ENCODE measurements at places on chromosomes 5 and 9.
A peak's percentile ranks its signal among the peaks of the same experiment; 100 is the strongest.

- DNase-seq: no peak
These were observed 181.9 kb upstream of the TBCA start for GRCh38 chr5:77957931-77958521.

DNA sequence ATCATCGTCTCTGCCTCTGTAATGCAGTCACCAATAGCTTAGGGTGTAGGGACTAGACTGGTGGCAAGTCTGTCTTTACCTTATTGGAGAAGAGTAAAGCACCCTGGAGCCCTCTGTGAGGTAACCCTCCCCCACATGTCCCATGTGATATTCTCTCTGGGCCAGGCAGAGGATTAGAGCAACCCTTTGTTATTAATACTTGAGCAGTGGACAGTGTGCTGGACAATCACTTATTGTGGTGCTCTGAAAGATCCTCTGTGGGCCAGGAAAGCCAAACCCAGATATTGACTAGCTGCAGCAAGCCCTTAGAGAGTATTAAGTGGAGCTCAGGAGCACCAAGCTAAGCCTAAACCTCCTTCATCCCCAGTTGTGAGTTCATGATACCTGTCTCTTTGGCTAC, 139.7 kb upstream of the RUSC2 start:
- DNase-seq: no peak

GRCh38 chr9:75238311-75238976, 150.1 kb downstream of the OSTF1 start:
- DNase-seq: peak; percentile 71

DNA sequence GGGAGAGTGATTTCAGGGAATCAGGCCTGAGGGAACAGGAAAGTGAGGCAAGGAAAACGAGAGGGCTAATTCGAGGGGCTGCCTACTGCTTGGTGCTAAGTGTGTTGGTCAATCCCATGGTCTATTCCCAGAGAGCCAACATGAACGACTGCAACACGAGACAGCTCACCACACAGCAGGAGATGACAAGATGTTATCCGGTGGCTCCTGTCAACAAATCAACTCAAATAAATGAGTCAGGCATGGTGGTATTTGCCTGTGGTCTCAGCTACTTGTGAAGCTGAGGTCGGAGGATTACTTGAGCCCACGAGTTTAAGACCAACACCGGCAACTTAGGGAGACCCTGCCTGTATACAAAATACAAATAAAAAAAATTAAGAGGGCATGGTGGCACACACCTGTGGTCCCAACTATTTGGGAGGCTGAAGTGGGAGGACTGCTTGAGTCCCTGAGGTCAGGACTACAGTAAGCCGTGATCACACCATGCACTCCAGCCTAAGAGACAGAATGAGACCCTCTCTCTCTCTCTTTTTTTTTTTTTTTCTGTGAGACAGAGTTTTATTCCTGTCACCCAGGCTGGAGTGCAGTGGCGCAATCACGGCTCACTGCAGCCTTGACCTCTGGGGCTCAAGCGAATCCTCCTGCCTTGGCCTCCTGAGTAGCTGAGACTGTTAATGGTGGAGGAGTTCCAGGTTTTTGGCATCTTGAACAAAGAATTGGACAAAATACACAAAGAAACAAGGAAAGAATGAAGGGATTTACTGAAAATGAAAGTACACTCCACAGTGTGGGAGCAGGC, 9.0 kb upstream of the FAF2 start:
- peak; percentile 62 for DNase-seq

DNA sequence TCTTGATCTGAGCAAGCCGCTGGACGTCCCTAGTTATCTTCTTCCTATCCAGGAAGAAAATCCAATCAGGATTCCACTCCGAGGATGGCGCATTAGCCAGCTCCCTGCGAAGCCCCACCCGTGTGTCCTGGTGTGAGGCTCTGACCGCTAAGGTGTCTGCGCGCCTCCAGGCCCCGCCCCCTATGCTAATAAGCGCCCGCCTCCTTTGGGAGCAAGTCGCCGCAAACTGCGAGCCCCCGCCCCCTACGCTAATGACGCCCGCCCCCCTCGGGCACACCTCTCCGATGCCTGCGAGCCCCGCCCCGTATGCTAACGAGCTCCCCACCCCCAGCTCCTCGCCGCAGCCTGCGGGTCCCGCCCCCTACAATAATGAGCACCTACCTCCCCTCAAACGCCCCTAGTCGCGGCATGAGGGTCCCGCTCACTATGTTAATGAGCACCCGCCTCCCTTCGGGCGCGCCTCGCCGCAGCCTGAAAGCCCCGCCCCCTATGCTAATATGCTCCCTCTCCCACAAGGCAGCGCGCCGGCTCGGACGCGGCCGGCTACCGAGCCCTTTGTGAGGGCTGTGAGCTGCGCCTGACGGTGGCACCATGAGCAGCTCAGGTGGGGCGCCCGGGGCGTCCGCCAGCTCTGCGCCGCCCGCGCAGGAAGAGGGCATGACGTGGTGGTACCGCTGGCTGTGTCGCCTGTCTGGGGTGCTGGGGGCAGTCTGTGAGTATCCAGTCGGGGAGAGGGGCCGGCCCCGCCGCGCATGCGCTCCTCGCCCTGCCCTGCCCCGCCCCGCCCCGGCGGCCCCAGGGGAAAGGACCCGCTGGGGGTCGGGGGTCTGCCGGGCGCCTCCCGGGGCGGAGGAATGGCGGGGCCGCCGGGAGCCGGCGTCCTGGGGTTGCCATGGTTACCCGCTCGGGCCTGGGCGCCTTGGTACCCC, at the start of gene CACFD1:
Gene CACFD1 (plus strand): TSS at position 503 of the 929 bp plus-strand sequence. CDS start 89 bp downstream, at position 592.
- DNase-seq: peak; percentile 100

GRCh38 chr5:166980666-166981065, 1310.8 kb upstream of the WWC1 start:
- DNase-seq: no peak

DNA sequence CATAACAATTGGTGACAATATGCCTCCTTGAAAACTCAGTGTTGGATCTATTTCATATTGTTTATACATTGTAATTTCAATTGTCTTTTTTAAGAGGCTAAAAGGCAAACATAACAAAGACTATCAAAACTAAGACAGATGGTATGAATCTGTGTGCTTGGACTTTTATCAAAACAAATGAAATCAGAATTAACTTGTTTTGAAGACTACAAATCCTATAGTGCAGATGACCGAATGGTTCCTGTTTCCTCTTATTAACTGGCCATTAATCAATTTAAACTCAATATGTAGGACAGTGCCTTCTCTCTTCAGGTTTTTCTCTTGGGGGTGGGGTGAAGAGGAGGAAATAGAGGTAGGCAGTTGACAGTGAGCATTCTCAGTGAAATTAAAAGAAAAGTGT, 366.9 kb upstream of the GRAMD2B start:
- no peak for DNase-seq

DNA sequence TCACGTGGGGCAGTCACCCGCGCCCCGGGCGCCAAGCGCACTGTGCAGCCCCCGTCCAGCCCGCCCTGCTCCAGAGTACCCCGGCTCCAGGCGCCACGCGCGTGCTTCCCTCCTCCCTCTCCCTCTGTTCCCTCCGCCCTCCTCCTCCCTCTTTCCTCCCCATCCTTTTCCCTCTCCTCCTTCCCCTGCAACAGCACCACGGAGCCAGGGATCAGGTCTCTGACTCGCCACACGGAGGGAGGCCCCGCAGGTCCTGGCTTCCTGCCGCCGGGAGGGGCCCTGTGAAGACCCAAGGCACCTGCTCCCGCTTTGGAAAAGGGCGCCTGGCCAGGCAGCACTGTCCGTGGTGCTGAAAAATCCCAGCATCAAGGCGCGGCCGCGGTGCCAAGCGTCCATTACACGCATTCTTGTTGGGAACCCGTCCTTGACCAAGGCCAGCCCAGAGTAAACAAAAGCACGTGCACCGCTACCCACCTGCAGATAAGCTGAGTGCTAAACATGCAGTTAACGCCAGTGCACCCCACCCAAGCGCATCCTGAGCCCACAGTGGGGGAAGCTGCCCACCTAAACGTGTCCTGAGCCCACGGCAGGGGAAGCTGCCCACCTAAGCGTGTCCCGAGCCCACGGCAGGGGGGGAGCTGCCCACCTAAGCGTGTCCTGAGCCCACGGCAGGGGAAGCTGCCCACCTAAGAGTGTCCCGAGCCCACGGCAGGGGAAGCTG, 21.7 kb downstream of the SLC6A18 start:
- no peak for DNase-seq

GRCh38 chr9:129412814-129413536, 207.9 kb downstream of the C9orf50 start:
- DNase-seq: peak; percentile 95

GRCh38 chr9:117739624-117740347, 35.6 kb downstream of the TLR4 start:
- no peak for DNase-seq

DNA sequence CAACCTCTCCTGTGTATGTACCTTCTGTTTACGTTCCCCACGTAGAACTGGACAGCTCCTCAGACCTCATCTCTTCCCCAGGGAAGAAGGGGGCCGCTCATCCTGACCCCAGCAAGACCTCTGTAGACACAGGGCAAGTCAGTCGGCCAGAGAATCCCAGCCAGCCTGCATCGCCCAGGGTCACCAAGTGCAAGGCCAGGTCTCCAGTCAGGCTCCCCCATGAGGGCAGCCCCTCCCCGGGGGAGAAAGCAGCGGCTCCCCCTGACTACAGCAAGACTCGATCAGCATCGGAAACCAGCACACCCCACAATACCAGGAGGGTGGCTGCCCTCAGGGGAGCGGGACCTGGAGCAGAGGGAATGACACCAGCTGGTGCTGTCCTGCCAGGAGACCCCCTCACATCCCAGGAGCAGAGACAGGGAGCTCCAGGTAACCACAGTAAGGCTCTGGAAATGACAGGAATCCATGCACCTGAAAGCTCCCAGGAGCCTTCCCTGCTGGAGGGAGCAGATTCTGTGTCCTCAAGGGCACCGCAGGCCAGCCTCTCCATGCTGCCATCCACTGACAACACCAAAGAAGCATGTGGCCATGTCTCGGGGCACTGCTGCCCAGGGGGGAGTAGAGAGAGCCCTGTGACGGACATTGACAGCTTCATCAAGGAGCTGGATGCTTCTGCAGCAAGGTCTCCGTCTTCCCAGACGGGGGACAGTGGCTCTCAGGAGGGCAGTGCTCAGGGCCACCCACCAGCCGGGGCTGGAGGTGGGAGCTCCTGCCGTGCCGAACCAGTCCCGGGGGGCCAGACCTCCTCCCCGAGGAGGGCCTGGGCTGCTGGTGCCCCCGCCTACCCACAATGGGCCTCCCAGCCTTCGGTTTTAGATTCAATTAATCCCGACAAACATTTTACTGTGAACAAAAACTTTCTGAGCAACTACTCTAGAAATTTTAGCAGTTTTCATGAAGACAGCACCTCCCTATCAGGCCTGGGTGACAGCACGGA, 86.7 kb downstream of the GOLPH3 start:
- no peak for DNase-seq

DNA sequence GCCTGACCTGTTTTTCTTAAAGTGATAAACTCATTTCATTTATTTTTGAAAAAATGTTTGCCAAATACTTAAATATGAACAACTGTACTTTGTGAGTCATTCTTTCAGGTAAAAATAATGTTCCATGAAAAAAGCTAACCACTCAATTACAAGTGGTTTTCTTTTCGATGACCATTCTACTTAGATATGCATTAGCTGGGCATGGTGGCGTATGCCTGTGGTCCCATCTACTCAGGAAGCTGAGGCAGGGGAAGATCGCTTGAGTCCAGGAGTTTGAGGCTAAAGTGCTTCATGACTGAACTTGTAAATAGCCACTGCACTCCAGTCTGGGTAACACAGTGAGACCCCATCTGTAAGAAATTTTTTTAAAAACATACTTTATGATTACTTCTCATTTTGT, 4.0 kb upstream of the WDR70 start:
- peak; percentile 49 for DNase-seq

DNA sequence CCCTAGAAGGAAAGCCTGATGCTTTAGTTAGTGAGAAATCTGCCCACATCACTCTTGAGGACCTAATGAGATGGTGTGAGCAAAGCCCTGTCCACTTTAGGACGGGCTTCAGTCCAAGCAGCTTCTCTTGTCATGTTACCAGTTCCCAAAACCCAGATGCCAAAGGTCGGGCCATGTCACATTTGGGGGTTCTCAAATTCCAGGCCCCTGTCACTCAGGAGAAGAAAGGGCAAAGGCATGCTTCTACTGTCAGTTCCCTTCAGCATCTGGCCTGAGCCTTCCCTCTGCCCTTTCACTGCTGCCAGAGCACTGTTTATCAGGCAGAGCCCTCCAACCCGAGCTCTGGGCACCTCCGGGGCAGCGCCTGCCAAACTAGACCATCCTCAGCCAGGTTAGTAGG, 556.0 kb downstream of the BNC2 start:
- DNase-seq: no peak

GRCh38 chr5:180723936-180724335, 15.9 kb downstream of the OR2Y1 start:
- no peak for DNase-seq

DNA sequence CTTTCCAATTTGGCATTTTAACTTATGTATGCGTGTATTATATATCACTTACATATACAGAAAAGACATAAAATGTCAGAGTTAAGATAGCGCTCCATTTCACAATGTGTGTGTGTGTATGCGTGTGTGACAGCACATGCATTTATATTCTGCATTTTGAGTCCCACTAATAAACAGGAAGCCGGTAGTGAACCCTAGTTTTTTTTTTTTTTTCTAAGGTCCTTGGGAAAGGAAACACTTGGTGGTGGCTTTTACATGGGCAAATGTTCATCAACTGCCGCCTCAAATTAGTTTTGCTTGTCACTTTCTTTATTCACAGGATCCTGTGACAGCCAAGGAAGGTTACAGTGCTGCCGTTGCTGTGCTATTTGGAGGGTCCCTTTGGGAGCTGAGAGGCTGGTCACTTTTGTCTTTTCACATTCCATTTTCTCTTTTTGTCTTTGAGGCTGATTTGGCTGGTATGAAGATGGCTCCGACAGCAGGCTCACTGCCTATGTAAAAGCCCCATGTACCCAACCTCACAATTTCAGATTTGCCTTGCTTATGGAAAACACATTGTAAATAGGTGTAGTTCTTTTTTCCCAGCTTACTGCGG, 298.9 kb downstream of the CSNK1G3 start:
- no peak for DNase-seq

DNA sequence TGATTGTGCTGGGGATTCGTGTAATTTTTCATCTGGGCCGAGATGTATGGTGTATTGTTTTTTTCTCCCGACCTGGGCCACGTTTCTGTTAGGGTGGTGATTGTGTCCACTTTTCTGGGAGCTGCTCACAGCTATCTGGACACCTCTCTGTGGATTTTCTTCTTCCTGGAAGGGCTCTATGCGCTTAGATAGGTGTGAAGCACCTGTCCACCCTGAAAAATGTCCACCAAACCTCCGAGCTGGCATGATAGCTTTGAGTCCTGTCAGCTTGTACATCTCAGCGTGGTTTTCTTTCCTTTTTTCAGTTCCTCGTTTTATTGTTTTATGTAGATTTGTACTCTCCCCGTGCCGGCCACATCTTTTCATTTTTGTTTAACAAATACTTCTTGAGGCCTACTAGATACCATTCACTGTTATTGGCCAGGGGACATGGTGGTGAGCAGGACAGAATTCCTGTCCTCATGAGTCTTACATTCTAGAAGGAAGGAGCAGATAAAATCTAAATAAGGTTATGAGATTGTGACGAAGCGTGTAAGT, 1.1 kb downstream of the UGCG start:
- no peak for DNase-seq

DNA sequence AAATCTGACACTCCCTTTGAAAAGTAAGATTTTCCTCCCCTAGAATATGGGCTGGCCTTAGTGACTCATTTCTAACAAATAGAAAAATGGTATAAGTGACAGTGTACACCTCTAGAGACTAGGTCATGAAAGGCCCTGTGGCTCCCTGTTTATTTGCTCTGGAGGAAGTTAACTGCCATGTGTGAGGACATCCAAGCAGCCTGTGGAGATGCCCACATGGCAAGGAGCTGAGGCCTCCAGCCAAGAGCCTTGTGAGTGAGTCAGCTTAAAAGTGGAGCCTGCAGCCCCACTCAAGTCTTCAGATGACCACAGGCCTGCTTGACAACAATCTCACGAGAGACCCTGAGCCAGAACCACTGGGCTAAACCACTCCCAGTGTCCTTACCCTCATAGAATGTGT, 128.1 kb upstream of the LHFPL2 start:
- DNase-seq: peak; percentile 62
